ENCODE measurements at places on chromosomes 4 and X.

- no peak for DNase-seq
Measured at GRCh38 chr4:2127609-2128332, 68.6 kb downstream of the NAT8L start.

DNA sequence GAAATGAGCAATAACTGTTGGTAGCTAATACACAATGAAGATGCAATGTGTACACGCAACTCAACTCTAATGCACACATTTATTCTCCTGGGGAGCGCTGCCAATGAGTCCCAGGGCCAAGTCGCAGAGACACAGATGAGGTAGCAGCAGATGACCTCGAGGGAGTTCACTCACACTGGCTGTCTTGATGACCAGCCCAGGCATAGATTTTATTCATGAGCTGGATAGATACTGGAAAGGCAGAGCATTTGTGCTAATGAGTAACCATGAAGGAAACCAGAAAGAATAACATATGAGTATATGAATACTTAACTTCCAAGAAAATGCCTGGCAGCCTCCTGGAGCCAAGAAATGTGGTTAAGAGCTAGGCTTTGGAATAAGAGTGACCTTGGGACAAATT, 42.3 kb downstream of the RASL11B start:
- no peak for DNase-seq

GRCh38 chrX:153903238-153903980, 1.1 kb upstream of the AVPR2 start:
- DNase-seq = no peak

DNA sequence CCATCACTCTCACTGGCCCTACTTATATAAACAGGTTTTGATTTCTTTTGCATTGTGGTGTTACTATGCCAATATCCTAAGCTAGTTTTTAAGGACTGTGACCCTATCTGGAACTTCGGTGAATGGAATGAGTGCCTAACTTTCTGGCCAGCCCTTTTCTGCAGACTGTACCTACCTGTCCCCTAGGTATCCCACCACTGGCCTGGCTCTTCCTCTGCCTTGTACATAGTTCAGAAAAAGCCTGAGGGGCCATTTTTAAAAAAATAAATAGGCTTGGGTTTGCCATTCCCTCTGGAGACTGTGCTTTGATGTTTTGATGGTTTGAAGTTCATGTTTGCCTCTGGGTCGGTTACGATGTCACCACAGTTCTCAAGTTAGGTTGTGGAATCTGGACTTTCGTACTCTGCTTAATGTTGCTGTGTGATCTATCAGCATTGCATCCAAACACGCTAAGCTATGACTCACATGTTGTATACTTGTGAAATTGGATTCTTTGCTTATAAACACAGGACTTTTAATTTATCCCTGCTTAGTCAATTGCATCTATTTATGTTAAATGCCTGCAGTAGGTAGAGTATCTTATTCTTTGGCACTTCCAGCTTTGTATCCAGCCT, 182.0 kb downstream of the ANKRD50 start:
- DNase-seq = no peak

- peak; percentile 95 for DNase-seq
Measured at GRCh38 chrX:39158801-39159657, 357.8 kb downstream of the MID1IP1 start.
